Lung microvascular endothelial cell (primary cell): ENCODE measurements at places on chromosomes 2 and 18. TPM values are rescaled to one million over a fixed set of nuclear protein-coding genes. Genes with fewer than 3 reads are reported as not detected.

GRCh38 chr18:43877616-43878321 is 600.5 kb upstream of the SYT4 start:
- DNase-seq, result no peak

DNA sequence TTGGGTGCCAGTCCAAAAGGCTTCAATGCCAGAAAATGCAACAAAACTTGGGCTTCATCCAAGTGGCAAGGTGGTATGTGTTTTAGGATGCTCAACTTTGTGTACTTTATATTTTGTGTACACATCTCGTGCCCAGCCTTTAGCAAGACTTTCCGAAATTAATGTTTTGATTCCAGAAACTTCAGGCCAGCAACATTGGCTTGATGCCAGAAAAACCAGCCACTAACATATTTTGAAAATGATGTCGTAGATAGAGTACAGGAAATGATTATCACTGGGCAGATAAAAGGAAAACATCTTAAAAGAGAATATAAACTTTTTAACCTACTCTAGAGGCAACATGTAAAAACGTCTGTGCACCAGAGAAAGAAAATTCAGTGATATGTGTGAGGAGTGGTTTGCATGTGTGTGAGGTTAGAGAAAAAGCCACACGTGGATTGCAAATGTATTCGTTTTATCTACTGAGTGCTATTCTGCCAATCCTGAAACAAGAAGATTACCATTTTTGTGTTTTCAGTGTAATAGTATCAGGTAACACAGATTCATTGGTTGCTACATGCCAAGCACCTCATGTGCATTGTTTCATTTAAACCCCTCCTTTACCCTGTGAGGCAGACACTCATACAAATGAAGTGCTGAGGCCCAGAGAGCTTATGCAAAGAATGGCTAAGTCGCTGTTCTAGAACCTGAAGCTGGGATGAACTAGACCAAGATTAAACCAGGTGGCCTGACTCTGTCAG is 264.8 kb downstream of the C1D start:
- DNase-seq, result peak; percentile 29

The STK36 gene
- total RNA-seq, result 3.7 and 6.9 TPM in 2 replicates

GRCh38 chr2:158808426-158808825 is 13.3 kb downstream of the DAPL1 start:
- DNase-seq, result no peak

The PLEKHH2 gene
- total RNA-seq, result under 0.01 TPM in 1 of 2 replicates, not detected in the other

GRCh38 chr18:22349317-22349898 is 68.3 kb downstream of the CTAGE1 start:
- no peak for DNase-seq

DNA sequence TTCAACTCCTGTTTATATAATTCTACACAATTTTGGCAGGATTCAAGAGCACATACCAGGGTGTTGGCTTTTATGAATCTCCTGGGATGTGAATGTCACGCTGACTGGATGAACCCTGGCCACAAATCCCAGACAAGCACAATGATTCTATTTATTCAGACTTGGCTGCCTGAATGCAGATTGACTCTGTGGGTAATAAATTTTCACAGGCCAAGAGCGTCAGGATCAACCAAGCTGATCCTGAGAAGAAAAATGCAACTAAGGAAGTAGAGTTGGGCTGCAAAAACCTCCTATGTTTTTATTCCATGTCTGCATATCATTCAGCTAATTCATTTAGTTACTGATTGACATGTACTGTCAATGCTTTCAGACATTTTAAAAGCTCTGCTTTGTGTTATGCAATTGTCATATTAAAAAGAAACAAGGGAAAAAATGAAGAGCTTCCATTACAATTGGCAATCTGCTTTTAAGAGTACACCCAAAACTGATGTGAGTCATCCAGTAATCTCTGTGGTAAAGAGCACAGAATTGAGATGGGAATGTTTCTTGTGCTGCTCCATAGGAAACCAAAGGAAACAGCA is 173.0 kb upstream of the REV1 start:
- DNase-seq, result peak; percentile 44

The REEP1 gene
- 4.8 and 14.5 TPM in 2 replicates for total RNA-seq

The SALL3 gene
- total RNA-seq, result not detected in 2 replicates

The GMCL1 gene
- 5.0 and 7.9 TPM in 2 replicates for total RNA-seq

GRCh38 chr18:68757126-68757525 is 40.8 kb upstream of the CCDC102B start:
- DNase-seq, result no peak

- no peak for DNase-seq
Measured at GRCh38 chr2:233428008-233428407, 73.7 kb downstream of the DGKD start.

GRCh38 chr18:22711192-22711685 is 221.9 kb upstream of the RBBP8 start:
- no peak for DNase-seq

The FZD7 gene
- under 0.01 and 0.20 TPM in 2 replicates for total RNA-seq

The PRKCE gene
- total RNA-seq, result 23.6 and 31.8 TPM in 2 replicates
